A673 (cell line): ENCODE measurements at places on chromosomes 2 and 18.

- DNase-seq: no peak
These were observed 63.3 kb downstream of the KYNU start for GRCh38 chr2:142940606-142941223.

GRCh38 chr2:236998236-236998635 is 87.5 kb upstream of the COPS8 start:
- no peak for DNase-seq

DNA sequence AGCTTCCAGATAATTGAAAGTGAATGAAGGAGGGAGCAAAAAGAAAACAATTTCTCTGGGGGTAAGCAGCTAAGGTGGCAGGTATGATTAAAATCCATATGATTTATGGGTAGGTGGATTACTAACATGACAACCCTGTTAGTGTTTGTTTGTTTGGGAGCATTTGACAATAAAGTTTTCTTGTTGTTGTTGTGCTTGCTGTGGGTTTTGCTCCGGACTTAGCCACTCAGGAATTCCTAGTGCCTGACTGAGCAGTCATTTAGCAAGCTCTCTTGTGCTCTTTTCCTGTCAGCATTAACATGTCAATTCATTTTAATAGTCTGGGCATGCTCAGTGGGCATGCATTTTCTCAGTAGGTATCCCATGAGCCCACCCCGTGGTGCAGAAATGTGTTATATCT is 674.8 kb upstream of the ZEB2 start:
- peak; percentile 79 for DNase-seq

DNA sequence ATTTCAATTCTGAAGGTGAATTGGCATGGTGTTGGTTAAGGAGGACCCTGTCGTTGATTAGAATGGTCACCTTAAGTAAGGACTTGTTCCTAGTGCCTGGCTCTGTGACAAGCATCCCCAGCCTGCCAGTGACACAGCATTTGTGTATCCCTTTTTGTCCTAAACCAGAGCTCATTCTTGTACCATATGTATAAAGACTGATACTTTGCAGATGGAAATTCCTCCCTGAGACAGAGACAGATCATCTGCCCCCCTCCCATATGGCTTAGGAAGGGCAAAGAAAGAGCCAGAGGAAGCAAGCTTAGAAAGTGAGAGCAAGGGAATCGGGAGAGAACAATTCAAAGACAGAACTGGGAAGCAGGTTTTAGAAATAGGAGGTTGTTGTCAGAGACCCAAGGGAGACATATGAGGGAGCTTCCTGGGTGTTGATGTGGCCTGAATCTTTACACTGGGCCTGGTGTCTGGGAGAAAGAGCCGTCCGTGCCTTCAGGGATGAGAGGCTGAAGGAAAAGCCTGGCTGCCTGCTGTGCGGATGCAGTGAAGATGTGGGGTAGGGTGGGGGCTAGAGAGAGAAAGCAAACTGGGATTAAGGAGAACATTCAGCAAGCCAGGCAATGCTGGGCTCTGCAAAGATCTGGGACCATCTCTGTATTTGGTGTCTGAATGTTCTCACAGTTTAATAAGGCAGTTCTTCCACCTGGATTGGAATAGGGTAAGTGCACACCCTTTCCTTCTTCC is 13.2 kb upstream of the CHRNA1 start:
- DNase-seq: no peak

- peak; percentile 96 for DNase-seq
These were observed 36.7 kb downstream of the DYNC1I2 start for GRCh38 chr2:171723716-171724683.

DNA sequence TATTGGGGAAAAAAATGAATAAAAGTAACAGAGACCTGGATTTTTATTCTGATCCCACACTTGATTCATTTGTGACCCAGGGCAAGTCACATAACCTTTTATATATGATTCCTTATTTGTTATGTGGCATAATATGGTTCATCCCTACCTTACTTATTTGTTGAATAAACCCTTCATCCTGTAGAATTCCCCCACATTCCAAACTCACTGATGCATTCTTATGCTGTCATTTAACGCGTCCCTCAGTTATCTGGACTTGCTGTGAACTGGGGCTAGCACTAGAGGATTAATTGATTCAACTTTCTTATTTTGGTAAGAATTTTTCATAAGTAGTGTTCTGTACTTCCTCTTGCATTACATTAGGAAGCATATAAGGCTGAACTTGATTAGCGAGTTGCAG is 384.7 kb upstream of the RAB12 start:
- no peak for DNase-seq

DNA sequence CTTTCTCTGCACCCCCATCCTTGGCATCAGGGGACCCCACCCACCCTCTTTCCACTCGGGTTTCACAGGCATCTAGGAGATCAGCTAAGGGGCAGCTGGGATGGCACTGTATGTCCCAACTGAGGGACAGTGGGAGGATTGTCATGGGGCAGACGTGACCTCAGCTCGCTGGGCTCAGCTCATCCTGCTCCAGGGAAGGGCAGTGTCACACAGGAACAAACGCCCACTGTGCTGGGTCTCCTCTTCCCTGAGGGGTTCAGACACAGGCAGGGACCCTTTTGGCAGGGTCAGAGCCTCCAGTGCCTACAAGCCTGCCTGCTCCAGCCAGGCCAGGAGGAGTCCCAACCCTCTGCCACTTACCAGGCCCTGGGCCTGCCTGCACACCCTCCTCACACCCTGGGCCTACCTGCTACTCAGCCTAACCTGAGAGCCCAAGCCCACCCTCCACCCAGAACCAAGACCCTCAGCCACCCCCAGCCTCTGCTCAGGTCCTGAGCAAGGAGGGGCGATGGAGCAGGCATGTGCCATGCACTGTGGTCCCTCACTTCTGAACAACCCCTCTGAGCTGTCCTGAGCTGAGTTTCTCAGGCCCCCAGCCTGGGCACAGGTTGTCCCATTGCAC is 68.2 kb downstream of the HS1BP3 start:
- DNase-seq: no peak

GRCh38 chr18:63683152-63683551 is 19.6 kb upstream of the SERPINB11 start:
- peak; percentile 71 for DNase-seq

- DNase-seq: no peak
These were observed 29.4 kb downstream of the KANSL3 start for GRCh38 chr2:96608469-96609455.

DNA sequence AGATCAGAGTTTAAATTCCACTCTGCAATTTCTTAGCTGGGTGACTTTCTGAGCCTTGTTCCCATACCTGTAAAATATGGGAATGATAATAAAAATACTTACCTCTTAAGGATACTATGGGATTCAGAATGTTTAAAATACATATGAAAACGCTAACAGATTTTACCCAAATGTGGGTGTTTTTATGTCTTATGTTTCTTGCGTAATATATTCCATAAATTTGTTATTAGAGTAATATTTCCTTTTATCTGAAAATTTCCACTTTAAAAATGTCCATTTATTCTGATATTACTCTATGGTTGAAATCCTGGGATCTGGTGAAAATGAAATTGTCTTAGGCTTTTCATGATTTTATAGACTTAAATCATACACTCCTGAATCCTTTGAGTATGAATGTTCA is 45.5 kb downstream of the MAPRE2 start:
- DNase-seq: no peak

DNA sequence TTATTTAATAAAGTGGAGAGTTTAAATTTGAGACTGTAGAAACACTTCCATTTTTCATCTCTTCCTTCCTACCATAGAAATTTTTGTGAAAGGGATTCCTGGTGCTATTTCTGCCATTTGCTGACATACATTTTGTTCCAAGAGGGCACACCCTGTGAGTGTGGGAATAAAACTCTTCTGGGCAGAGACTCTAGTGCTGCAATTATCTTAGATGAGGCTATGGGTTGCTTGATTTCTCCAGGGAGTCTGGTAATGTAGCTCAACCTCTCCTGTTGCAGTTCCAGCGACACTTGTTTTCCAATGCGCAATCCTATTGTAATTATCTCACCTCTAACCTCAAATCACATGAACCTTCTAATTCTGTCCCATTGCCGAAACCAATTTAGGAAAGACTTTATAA is 60.1 kb upstream of the ZSWIM2 start:
- DNase-seq: no peak

DNA sequence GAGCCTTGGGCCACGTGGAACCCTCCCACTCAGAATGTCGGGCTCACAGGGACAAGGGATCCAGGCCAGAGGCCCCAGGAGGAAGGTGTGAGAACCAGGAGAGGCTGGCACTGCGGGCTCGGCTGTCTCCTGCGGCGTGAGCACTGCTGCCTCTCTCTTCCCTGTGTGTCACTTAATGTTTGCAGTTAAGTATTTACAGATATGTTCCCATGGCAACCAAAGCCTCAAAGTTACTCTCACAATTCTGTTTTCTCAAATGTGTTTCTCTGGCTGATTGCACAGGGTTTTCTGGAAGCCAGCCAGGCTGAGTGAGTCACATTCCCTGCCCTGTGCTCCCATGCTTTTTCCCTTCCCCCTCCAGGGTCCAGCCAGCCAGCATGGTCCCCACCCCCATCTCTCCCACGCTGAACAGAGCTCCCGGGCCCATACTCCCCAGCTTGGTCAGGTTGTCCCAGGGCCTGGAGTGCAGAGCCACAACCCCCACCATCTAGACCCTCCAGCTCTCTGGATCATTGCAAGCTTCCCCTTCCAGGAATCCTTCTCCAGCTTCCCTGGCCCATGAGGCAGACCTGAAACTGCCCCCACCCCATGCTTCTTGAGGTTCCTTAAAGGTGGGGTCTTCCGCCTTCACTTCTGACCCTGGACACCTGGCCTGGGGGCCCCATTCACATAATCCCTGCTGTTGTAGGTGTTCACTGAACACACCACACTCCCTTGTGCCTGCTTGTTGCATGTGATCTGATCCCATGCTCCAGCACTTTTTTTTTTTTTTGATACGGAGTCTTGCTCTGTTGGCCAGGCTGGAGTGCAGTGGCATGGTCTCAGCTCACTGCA is 265.9 kb downstream of the CELF4 start:
- DNase-seq: peak; percentile 93

DNA sequence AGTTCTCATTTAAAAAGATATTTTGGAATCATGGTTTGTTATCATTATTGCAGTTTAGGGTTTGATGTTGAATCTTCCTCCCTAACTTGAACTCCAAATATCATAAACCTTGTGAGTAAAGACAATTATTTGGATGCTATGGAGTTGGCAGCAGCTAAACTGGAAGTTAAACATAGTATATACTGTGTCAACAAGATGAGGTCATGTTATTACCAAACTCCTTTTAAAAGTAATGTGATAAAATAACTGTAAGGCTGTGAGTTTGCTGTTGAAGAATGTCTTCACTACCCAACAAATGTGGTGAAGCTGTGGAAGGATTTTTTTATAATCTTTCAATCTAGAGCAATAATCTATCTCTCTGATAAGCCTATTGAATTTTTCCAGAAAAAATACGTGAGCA is 16.0 kb downstream of the DNAH6 start:
- no peak for DNase-seq

DNA sequence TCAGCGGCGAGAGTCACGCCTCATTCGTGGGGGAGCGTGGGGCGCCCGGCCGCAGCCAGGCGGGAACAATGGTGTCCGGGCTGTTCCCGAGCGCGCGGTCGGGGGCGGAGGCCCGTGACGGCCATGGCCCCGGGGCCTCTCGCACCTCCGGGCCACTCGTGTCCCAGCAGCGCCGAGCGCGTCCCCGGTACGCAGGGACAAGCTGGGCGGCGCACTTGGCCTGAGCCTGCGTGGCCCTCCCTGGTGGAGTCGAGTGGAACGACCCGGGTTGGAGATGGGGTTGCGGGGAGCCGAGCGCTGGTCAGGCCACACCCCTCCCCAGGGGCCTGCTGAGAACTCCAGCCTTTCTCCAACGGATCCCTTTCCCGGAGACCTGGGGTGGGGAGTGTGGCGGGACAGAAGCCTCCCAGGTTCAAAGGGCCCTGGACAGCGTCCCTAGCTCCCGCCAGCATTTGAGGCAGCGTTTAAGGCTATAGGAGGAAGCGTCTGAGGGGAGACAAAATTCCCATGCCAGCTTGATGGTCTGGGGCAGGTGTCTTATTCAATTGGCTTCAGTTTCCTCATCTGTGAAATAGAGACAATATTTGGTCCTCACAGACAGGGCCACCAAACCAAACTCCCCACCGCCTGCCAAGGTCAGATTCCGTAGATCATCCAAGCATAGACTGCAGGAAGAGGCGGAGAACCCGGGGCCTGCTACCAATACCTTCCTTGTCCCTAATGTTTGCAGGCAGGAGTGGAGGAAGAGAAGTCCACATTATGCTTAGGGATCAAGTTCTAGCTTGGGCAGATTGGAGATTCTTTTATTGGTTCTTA is 553 bp downstream of the CNDP2 start:
- DNase-seq: peak; percentile 26

DNA sequence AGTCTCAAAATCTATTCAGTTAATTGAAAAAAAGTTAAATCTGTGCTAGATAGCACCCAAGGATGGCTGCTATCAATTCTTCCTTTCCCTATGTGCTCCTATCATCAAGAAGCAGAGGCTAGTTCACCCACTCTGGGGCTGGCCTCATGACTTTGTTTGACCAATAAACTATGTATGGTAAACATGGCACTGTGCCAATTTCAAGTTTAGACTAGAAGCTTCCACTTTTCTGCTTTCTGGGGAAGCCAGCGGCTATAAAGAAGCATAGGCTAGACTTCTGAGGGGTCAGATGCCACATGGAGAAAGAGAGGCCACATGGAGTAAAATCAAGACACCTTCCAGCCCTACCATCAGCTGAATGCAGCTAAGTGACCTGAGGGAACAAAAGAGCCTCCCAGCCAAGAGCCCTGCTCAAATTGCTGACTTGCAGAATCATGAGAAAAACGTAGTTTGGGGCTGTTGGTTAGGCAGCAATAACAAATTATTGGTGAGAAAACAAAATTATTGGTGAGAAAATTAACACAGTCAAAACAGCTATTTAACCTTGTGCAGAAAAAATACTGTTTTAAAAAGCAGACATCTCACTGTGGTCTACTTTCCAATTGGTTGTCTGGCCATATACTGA is 86.5 kb upstream of the SLC14A2 start:
- no peak for DNase-seq

DNA sequence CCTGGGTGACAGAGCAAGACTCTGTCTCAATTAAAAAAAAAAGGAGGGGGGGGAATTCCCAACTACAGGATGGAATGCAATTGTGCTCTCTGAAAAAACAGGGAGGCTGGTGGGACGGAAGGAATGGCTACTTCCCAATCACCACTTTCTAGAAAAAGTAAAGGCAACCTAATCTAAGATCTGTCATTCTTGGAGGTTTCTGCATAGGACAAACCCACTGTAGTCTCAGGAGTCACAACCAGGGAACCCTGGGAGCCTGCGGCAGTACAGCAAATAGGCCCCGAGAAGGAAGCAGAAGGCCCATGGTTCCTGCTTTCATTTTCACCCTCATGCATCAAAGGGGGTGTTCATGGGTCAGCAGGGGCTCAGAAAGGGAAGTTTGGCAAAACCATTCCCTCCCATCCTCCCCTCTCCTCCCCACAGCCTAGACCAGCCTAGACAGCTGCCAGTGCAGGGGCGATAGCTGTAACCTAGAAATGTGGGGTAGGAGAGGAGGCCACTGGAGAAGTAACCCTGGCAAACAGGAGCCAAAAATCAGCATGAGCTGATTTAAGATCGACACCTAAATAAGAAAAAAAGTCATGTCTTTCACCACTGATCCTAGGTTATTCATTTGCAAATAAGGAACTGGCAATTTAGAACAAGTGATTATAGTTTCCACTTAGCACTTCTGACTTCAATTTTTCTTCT is 48.0 kb downstream of the TRABD2A start:
- no peak for DNase-seq
